ENCODE measurements at places on chromosomes 2 and 18. TPM values are rescaled to one million over a fixed set of nuclear protein-coding genes. Genes with fewer than 3 reads are reported as not detected.
A peak's percentile ranks its signal among the peaks of the same experiment; 100 is the strongest.

DNA sequence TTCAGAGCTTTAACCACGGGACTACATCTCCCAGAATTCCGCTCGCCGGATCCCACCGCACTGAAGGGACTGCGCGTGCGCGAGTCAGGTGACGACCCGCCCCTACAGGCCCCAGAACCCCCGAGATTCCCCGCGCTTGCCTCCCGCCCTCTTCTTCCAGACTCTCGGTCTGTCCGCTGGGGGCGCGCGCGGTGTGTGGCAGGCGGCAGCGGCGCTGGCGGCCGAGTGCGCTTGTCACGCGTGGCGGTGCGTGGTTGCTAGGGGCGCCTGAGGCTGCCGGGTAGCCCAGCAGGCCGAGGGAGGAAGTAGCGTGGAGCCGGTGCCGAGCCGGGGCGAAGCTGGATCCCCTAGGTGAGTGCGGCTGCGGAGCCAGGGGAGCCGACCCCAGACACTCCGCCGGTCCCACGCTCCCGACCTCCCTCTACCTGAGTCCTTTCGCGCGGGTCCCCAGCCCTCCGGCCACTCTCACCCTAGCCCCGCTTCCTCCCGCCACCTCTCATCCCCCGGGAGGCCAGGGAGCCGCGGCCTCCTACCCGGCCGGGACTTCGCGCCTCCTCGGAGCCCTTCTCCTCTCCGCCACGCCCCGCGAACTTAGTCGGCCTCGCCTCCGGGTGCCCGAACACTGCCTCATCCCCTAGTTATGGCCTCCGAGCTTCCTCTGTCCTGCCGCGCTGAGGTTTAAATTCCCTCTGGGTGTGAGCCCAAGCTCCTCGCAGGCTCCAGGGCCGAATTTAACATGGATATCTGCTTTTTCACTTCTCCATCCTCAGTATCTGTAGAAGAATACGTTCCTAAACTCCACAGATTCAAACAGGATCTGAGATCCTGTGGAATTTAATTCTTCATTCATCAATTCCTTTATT lies at the start of gene TTLL4:
Gene TTLL4 (plus strand): TSS at position 149 of the 863 bp plus-strand sequence. CDS start 26,842 bp downstream, outside the sequence.
- peak; percentile 99 for DNase-seq

DNA sequence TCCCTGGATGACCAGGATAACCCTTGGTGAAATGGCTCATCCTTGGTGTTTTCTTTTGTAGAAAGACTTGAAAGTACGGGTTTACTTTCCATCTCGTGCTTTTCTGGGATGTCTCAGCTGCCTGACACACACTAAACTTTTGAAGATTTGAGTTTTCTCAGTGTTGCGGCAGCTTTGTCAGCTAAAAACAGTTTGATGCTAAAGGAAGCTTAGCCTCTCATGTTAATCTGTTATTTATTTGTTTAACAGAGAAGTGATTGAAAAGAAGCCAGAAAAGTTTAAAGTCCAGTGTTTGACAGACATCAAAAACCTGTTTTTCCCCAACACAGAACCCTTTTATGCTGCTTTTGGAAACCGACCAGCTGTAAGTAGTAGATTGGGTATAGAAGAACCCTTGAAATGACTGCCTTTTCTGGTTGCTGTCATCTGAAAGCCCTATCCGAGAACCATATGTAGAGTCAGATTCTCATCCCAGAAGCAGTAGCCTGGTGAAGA lies 72.8 kb downstream of the LPIN1 start:
- DNase-seq: no peak

DNA sequence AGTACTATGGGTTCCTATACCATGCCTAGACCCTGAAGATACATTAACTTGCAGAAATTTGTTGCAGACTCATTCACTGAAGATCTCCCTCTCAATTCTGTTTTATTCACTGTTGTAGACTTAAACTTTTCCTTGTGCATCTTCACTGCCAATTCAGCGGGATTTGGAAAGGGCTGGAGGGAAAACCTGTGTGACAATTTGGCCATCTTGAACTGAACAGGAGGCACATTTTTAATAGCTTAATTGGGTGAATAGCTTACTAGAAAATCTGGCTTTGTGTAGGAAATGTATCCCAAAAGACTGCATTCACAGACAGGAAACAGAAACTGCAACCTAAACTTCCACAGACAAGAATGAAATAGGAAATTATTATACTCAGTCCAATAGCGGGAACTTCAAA lies 512.3 kb downstream of the XIRP2 start:
- no peak for DNase-seq

DNA sequence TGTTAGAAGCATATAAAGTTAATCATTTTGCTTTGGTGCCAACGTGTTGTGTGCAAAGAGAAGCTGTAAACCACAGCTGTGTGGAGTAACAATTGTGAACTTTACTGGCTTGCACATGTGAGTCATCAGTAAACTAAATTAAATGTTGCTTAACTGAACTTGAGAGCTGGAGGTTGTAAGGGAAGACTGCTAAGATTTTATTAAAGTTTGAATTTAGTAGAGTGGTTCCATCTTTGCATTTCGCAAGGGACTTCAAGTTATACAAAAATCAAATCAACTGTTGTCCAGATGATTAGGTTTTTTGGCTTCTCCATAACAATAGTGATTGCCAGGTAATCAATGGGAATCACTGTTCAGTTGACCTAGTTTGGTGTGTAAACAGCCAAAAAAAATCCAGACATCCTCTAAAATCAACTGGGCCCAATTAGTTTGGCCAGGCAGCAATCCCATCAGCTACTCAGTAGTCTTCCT lies 247.4 kb downstream of the MYO3B start:
- no peak for DNase-seq

- DNase-seq: peak; percentile 68
Observed at GRCh38 chr18:80157708-80158343, 48.8 kb downstream of the ADNP2 start.

DNA sequence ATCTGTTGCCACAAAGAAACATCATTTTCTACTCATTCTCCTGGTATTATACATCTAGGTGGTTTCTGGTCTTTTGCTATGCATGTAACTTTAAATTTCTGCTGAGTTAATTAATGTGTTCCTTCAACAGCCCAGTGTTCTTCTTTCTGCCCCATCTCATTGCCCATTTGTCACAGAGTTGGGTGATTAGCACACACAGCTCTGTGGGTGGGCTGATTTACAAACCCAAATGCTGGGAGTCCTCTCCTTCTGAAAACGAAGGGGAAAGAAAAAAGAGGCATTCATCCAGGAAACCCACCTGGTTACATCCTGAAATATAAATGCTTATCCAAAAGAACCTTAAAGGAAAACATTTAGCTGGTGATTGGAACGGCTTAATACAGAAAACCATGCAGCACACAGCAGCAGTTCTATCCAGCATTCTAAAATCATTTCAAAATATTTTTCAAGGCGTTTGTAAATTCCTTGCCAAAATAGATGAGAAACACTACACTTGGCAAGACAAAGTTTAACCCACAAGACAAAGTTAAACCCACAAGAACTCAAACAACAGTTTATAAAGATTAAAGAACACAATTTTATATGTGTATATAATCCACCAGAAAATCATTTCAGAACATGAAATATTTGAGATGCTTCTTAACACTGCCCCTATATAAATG lies 177.9 kb downstream of the ANTXR1 start:
- DNase-seq: no peak

DNA sequence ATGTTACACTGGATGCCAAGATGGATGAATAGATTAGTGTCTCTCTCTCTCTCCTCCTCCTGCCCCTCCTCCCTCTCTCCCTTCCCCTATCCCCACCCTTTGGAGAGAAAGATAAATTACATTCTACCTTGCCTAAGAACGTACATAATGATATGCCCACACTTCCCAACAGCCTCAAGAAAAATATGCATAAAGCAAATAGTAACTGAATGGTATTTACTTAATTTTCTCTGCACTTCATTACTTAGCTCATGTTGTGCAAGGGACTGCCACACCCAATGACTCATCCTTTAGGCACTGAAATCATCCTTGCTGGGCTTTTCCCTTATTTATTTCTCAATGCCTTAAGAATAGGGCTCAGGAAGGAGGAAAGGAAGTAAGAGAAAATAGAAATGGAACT lies 137.3 kb upstream of the PID1 start:
- no peak for DNase-seq

DNA sequence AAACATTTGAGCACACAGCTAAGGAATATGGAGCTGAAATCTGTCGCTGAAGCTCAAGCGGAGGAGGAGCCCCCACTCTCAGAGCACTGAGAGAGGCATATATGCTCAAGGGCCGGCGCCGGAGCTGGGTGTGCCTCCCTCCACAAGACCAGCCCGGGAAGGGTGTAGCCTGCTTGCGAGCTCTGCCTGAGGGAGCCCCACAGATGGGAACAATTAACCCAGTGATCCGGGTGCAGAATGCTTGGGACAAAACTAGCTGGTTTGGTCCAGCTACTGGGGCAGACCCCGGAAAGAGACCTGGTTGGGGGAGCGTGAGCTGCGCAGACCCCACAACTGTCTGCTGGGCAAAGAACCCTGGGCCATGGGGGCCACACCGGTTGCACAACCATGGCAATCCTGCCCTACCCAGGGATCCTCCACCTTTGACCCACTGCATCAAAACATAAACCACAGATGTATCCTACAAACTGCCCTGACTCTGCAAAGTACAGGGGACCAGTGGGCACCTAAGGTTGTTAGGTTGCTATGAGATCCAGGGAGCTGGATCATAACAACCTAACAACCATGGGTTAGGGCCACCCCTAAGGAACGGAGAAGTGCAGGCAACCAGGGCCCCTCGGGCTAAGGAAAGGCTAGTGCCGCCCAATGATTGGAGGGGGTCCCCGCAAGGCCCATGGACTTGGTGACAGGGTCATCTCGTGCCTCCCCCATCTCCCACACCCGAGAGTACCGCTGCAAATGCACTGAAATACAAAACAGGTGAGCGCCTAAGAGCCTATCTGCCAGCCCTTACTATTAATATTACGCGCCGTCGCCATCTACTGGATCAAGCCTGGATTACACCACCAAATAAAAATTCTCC lies 53.4 kb upstream of the SCN1A start:
- DNase-seq: no peak

CKAP2L gene
- polyA plus RNA-seq: not detected

AKAIN1 gene
- polyA plus RNA-seq: not detected

ARMC9 gene
- 0.98 TPM for polyA plus RNA-seq

CXCR2 gene
- not detected for polyA plus RNA-seq

HOXD1 gene
- polyA plus RNA-seq: not detected

ORC2 gene
- polyA plus RNA-seq: 10.0 TPM

Data from naive thymus-derived CD4-positive, alpha-beta T cell (primary cell).